ENCODE measurements at places on chromosomes 7 and 10.

GRCh38 chr10:95889830-95890229 lies 17.9 kb upstream of the CC2D2B start:
- ATAC-seq, result no peak

DNA sequence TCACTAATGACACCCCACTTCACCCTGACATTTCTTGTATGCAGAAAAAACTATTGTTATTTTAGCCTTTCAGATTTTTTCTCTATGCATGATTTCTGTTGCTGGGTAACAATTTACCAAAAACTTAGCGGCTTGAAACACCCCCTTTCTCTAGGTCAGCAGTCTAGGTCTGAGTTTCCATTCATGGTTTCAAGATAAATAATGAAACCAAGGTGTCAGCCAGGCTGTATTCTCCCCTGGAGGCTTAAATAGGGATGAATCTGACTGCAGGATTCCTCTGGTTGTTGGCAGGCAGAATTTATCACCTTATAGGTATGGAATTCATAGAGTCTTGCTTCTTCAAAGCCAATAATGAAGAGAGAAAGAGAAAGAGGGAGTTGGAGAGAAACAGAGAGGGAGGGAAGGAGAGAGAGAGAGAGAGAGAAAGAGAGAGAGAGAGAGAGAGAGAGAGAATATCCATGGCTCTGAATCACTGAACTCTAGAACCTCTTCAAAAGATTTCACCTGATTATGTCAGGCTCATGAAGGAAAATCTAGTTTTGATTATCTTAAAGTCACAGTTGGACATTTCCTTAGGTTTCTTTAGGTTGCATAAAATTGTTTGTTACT lies 1224.6 kb upstream of the LRRTM3 start:
- no peak for ATAC-seq

- ATAC-seq, result no peak
These were observed 144.0 kb downstream of the ZMYND11 start for GRCh38 chr10:279232-279631.

DNA sequence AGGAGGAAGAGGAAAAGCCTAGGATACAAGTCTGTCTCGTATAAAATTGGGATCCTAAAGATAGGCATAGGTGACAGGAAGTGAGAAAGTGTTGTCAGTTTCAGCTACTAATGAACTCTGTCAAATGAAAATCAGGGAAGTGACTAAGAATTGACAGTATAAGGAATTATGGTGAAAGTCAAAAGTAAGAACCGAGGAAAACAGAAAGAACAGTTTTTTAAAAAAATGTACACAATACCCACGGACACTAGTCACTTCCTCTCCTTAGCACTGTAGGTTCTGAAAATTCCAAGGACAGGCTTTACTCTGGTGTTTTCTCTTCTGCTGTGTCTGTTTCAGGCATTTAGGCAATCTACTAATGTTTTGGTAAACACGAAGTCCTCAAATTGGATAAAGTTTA lies 42.3 kb downstream of the ATAD1 start:
- peak; percentile 59 for ATAC-seq

DNA sequence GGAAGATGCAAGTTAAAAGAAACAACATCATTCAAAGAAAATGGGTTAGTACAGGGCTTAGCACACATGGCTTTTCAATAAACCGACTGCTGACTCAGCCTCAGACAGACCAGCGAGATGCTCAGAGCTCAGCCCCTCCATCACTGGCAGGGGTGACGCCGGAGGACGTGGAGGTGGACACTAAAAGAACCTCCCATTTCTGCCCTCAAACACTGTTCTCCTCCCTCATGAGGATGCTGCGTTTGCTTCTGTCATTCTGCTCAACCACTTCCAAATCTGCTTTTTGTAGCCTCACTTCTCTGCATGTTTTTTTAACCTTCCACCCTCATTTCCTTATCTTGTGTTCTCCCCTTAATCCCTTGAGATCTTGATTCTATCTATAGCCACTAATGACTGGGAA lies 15.3 kb downstream of the DENND11 start:
- no peak for ATAC-seq

All from activated T-helper 17 cell treated with anti-CD3 and anti-CD28 coated beads, Interleukin-2, amount 50 U/mL, for 72 hours (primary cell).